Substantia nigra (tissue), 51 donors: ENCODE measurements at places on chromosomes 11 and 22.

DNA sequence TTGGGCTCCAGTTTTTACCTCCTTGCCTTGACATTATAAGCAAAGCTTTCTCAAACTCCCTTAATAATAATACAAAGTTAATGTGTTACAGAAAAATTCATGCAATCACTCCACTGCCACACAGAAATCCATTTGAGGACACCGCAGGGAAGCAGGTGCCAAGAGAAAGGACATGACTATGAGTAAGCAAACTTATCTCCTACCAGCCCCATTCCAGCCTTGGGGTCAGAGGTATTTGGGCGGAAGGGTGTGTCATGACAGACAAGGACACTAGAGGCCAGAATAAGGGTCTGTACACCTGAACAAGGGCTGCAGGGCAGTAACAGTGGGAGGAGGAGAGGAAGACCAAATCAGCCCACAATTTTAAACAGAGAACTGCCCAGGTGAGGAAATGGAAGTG lies 5.9 kb downstream of the GNG3 start:
- no peak for DNase-seq

DNA sequence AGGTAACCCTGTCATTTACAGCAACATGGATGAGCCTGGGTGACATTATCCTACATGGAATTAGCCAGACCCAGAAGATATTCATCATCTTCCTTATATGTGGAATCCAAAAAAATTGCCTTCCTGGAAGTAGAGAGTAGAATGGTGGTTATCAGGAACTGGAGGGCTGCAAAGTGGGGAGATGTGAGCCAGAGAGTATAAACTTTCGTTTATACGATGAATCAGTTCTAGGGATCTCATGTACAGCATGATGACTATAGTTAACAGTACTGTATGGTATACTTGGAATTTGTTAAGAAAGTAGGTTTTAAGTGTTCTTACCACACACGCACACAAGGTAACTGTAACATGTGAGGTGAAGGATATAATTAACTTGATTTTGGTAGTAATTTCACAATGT lies 79.1 kb downstream of the TBC1D22A start:
- no peak for DNase-seq

GRCh38 chr11:118434553-118435289 lies 1.6 kb upstream of the KMT2A start:
- DNase-seq, result no peak

- no peak for DNase-seq
Observed at GRCh38 chr11:103483996-103484395, 374.8 kb downstream of the DYNC2H1 start.

DNA sequence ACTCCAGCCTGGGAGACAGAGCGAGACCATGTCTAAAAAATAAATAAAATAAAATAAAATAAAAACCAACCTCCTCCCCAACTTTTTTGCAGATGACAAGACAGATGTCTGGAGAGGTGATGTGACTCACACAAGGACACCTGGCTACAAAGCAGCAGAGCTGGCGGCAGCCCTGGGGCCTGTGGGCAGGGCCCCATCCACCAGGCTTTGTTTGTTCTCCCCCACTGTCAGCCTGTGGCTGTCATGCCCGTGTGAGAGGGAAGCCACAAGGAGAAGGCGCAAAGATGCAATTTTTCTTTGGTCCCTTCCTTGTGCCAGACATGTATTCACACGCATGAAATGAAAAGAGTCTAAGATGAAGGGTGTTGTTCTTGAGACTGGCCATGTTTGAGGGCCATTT lies 16.6 kb downstream of the CD59 start:
- no peak for DNase-seq

- no peak for DNase-seq
Observed at GRCh38 chr11:46900091-46900746, 18.1 kb downstream of the LRP4 start.

DNA sequence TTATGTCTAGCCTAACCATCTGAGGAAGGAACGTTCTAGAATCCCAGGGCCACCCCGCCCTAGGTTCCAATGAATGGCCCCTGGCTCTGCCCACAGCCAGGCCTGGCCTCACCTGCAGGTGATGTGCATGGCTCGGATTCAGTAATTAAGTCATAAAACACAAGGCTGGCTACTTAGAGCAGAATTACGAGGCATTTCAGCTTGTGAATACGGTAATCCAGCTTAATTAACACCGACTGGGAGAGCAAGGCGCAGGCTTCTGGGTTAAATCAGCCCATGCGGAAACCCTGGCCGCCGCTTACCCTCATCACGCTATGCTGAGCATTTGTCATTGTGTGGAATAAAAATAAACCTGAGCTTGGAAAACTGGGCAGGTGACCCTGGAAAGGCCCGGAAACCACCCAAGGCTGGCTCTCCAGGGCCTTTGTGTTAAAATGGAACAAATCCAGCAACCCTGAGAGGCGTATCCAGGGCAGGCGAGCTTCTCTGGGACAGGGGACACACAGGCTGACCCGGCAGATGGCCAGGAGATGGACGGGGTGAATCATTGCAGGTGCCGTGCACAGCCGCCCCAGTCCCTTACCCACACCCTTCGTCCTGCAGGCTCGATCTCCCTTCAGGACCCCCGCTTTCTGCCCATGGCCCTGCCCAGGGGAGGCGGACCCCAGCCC lies 220.2 kb downstream of the CTTN start:
- peak; percentile 78 for DNase-seq

DNA sequence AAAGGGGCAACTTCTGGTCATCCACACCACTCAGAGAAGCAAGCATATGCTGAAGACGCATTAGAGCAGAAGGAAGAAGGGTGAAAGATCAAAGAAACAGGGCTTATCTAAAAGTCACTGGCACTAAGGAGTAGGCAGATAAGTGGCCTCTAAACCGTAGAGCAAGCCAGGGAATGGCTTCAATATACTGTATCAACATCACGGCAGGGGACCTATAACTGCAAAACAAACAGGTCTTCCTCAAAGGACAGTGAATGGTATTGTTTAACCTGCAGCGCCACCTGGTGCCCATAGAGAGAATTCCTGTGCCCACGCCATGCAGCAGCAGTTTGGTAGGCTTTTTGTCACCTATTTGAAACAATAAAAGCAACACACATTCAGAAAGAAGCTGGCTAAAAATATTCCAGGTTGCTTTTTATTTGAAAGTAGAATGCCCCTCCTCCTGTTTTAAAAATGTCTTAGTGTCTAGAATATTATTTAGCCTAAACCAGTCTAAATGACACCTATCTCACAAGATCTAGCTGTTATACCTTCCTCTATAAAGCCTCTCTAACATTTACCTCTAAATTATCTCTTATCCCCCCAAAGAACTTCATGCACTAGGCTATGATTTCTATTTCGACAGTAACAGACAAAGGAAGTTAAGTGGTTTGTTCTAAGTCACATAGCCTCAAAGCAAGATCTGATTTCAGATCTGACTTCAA lies 21.8 kb downstream of the SNX19 start:
- DNase-seq, result peak; percentile 38

- no peak for DNase-seq
Observed at GRCh38 chr22:43402128-43402527, 9.7 kb upstream of the MPPED1 start.

DNA sequence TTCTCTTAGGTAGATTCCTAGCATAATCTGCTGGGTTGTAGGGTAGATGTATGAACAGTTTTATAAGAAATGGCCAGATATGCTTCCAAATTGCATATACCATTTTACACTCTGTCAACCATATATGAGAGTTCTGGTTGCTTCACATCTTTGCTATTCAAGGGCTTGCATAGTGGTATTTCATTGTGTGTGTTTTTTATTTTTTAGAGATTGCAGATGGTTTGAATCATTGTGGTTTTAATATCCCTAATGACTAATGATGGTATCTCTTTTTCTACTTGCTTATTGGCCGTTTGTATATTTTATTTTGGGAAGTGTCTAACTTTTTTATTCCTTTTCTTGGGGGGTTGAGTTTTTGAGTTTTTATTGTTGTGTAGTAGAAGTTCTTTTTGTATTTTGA lies 26.9 kb downstream of the RNF214 start:
- no peak for DNase-seq

GRCh38 chr11:111797145-111797581 lies 31.0 kb upstream of the PPP2R1B start:
- DNase-seq, result no peak

- DNase-seq, result no peak
Observed at GRCh38 chr11:111851636-111852035, 19.7 kb downstream of the ALG9 start.

DNA sequence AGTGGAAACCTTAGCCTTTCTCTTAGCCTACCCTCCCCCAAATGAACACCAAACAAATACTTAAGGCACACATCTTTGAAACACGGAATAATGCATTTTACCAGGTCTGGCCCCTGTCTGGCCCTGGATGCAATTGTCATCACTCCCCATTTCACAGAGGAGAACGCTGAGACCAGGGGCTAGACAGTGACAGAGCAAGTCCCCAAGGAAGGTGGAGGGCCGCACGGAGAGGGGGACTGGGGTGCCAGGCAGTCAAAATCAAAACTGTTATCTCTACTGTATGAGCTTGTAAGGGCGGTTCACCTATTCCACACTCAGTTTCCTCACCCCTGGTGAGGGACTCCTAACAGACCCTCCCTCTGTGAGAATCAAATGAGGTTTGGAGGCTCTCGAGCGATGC lies 414.2 kb downstream of the SOX6 start:
- DNase-seq, result no peak

GRCh38 chr11:2725368-2726300 lies 25.8 kb upstream of the KCNQ1OT1 start:
- DNase-seq, result no peak

GRCh38 chr22:44369293-44369661 lies 56.5 kb upstream of the SHISAL1 start:
- DNase-seq, result no peak

GRCh38 chr11:69083531-69084247 lies 35.0 kb downstream of the TPCN2 start:
- DNase-seq, result no peak

DNA sequence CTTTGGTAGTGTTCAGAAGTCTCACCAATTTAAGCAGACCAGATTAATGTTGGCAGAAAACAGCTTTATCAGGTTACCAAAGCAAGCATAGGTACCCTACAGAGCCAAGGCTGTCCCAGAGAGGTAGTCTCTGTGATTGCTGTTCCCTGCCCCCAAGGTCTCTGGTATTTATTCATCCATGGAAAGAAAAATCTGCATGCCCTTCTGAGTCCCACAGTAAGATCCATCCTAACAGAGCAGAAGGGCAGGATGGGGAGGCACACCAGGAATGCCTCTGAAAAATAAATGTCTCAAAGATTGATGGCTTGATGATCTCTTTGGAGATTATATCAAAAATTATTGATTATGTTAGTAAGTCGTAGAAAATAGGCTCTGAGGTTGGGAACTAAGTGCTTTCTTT lies 122.8 kb downstream of the FAT3 start:
- no peak for DNase-seq
